ENCODE measurements at places on chromosomes 3 and 15.

DNA sequence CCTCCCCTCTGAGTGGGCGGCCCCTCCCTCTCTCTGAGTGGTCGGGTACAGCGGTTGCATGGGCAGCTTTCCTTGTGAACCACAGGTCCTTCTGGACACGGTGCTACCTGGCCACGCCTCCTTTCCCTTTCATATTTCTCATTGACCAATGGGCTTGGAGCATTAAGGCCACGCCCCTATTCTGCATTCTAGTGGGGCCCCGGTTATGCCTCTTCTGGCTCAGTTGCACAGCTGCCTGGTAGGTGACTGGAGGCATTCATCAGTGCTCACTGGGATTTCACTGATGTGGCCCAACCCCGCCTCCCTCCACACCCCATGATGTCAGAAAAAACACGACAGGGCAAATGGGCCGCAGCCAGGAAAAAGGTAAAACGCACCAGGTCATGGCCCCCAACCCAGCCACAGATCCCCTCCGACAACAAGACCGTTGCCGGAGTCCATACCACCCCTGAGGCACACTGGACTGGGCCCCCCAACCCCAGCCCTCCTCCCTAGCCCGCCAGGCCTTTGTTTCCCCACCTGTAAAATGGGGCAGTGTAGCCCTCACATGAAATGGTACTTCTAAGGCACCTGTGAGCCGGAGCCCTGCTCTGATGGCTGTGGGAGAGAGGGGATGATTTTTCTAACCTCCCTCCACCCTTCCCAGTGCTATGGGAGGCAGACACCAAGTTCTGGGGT is 26.3 kb downstream of the NGRN start:
- no peak for DNase-seq

- DNase-seq: no peak
These were observed 524.7 kb upstream of the MCTP2 start for GRCh38 chr15:93706495-93707292.

GRCh38 chr3:138842483-138843188 is 7.9 kb upstream of the PIK3CB start:
- no peak for DNase-seq

- no peak for DNase-seq
These were observed 7.7 kb upstream of the SEMA3F start for GRCh38 chr3:50147447-50147846.

GRCh38 chr3:123148772-123149171 is 53.0 kb upstream of the SEC22A start:
- DNase-seq: no peak

DNA sequence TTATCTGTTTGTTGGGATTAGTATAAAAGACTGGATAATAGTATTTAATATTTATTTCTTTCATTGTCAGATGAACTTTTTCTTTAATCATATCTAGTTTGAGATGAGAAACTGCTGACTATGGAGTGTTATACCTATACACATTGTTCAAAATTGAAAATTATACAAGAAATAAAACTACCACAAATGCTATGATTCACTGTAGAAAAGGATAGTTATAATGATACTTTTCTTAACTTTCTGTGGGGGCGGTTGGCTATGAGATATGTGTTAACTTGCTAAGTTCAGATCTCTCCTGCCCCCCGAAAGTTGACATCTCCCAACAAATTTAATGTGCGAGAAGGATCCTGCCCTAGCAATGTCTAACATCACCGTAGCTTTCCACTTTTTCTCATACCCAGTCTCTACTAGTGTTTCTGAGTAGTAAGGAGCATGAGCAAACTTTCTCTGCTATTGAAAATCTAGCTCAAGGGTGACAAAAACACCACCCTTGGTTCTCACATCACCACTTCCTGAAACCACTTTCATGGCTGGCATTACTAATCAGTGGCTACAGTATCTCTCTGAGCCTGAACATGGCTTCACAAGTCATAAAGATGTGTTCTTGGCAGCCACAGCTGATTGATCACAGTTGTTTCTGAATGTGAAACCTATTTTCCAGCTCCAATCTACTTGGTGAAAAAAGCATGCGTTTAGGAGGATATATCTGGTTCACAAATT is 15.8 kb upstream of the SAMMSON start:
- no peak for DNase-seq

DNA sequence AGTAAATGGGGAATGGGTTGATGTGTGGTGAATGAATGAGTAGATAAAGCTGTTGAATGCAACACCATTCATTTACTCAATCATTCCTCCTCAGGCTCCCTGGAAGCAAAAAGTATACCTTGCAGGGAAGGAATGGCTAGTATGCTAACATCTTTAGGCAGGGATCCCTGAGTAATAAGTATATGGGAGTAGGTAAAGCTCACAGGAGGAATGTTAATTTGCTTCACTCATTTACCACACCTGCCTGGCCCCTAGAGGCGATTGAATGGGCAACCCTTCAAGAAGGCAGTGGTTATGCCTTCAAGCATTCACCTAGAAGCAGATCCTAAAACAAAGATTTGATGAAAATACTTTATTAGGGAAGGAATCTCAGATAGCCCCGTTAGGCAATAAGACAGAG is 208.7 kb upstream of the GADL1 start:
- no peak for DNase-seq

- DNase-seq: no peak
These were observed 90.0 kb downstream of the MSL2 start for GRCh38 chr3:136106101-136106500.

DNA sequence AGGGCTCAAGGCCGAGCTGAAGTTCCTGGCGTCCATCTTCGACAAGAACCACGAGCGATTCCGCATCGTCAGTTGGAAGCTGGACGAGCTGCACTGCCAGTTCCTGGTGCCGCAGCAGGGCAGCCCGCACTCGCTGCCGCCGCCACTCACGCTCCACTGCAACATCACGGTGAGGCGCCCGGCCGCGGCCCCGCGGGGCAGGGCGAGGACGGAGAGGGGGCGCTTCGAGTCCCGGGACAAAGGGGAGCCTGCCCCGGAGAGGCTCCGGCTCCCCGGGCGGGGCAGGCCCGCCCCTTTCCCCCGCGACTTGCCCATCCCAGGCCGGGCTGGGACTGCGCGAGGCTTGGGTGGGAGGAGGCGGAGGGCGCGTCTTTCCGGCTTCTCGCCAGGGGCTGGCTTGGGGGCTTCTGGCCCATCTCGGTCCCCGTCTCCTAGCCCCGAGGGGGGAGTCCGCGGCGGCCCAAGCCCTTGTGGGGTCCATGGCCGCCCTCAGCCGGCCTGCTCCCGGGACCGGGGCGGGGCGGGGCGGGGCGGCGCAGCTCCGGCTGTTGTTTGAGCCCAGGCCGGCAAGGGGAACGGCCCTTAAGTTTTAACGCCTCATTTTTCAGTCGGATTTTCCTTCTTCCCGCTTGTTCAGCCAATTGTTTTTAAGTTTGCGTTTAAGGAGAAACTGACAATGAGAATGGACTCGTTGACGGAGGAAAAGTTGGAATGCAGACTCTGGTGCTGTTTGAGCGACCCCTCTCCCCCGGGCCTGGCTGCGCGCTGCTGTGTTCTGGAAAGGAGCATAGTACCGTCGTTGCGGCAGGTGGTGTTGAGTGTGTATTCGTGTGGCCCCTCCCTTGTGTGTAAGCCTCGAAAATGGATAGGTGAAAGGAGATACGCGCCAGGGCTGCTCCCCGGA is 683 bp downstream of the UBE2Q2 start:
- peak; percentile 52 for DNase-seq

GRCh38 chr3:160009525-160009924 is 20.9 kb downstream of the IL12A start:
- DNase-seq: no peak

GRCh38 chr3:140763532-140763931 is 85.7 kb downstream of the TRIM42 start:
- no peak for DNase-seq

- no peak for DNase-seq
These were observed 89.9 kb upstream of the MEF2A start for GRCh38 chr15:99475754-99476412.

- DNase-seq: no peak
These were observed 4.8 kb downstream of the VIPR1 start for GRCh38 chr3:42507252-42507651.

DNA sequence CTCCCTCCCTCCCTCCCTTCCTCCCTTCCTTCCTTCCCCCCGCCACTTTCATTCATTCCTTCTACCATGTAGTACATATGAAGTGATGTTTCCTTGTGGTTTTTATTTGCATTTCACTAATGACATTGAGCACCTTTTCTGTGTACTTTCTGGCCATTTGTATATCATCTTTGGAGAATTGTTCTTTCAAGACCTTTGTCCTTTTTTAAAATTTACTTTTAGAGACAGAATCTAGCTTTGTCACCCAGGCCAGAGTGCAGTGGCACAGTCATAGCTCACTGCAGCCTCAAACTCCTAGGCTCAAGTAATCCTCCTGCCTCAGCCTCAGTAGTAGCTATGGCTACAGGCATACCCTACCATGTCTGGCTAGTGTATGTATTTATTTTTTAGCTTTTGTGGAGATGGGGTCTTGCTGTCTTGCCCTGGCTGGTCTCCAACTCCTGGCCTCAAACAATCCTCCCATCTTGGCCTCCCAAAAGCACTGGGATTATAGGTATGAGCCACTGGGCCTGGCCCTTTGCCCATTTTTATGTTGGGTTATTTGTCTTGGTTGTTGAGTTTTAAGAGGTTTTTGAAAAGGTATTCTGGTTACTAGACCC is 42.0 kb upstream of the CTDSPL2 start:
- no peak for DNase-seq

DNA sequence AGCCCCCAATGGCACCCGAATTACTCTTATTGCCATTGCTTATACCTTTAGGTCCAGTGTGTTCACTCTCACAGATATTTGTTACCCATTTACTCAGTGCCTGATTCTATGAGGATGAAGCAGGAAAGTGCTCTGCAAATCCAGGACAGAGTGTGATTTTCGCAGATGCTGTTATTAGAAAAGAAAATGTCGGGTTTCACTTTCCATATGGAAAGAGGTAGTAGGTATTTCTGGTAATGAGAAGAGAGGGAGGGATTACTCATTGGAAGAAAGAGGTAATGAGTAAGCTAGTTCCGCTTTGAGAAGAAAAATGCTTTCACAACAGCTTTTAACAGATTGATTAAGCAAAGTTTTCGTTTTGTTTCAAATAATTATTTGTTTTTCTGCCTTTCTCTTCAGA is 336.3 kb upstream of the CFAP20DC start:
- DNase-seq: no peak

DNA sequence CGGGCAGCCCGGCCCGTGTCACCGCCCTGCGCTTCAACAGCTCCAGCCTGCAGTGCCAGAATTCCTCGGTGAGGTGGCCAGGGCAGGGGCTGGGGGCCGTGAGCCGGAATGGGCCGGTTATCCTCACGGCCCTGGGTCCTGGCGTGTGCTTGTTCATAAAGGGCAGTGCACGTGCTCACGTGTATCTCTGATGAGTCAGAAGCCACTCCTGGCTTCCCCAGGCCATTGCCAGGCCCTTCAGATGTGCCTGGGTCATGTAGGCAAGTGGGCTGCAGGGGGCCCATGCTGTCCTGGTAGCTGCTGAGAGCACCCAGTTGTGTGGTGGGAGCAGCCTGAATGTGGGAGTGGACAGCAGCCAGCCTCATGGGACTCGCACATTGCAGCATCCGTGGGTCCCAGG is 29.2 kb downstream of the PLXNA1 start:
- DNase-seq: no peak

- no peak for DNase-seq
These were observed 279.8 kb downstream of the UACA start for GRCh38 chr15:70483513-70483912.

DNA sequence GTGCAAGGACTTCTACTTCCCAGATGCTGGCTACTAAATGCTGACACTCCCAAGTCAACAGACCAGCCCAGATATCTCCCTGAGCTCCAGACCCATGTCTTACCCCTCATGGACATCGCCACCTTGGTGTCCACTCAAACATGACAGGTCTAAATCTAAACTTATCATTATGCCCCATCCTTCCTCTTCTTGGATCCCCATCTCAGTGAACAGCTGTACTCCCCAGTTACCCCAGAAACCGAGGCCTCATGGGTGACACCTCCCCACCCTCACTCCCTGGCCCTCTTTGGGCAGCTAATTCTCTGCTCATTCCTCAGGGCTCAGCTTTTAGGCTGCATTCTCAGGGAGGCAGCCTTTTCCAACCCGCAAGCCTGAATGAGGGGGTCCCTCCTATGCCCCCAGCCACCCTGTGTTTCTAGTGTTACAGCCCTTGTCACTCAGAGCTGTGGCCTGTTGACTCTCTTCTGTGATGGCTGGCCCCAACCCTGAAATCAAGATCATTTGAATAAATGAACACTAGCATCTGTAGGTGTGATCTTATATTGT is 5.4 kb downstream of the EHD4 start:
- no peak for DNase-seq

Measured in GDM1 (cell line).